Activated CD4-positive, alpha-beta T cell treated with anti-CD3 and anti-CD28 coated beads, Interleukin-2, amount 50 U/mL, for 1 hour (primary cell): ENCODE measurements at places on chromosomes 7 and 10.

GRCh38 chr10:114394531-114394930, 9.8 kb downstream of the AFAP1L2 start:
- no peak for DNase-seq

- no peak for DNase-seq
Observed at GRCh38 chr10:103181244-103181643, 11.8 kb downstream of the NT5C2 start.

- DNase-seq = no peak
Observed at GRCh38 chr10:117996709-117997108, 50.0 kb downstream of the RAB11FIP2 start.

- no peak for DNase-seq
Observed at GRCh38 chr10:86922553-86922961, 34.9 kb downstream of the MMRN2 start.

DNA sequence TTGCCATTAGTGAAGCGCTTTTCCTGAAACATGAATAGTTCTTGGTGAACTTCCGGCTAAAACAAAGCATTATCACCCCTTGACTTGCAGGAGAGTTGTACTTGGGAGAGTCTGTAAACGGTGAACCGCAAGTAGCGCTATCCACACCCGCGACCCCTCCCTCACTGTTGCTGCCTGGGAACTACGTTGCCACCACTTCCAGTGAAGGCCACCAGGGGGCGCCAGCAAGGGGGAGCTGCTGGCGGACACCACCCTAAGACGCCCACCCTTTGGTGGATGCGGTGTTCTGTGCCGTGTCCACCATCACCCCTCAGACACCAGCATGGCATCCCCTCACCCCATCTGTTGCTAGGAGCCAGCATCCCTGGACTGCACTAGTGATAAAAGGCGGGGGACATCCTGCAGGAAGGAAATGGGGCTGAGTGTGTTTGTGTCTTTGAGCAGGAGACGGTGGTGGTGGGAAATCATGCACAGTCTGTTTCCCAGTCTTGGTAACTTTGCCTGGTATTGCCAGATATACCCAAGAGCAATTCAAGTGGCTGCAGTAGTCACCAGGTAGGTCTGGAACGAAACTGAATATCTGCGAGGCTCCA, 298.2 kb downstream of the FRMD4A start:
- DNase-seq = peak; percentile 41

DNA sequence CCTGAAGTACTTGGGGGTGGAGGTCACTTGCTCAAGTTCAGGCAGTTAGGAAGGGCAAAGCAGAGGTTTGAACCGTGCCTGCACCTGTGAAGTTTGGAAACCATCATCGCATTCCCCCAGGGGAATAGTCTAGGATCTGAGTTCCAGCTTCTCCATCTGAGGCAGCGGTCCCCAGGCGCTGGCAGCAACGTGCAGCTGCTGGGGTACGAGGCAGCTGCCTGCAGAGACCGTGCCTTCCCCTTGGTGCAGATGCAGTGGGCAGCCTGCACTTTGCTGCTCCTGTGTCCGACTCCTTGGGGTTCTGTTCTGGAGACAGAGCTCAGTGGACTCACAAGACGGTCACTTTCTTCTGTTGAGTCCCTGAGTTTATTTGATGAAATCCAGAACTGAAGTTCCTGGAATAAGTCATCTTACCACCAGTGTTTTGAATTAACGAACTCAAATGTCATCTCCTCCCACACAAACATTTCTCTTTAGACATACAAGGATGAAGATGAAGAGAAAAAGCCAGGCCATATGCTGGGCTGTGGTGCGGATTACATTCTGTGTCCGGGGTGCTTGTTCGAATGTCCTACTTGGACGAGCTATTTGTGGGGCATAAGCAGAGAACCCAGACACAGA, 19.9 kb upstream of the GIMAP8 start:
- no peak for DNase-seq

DNA sequence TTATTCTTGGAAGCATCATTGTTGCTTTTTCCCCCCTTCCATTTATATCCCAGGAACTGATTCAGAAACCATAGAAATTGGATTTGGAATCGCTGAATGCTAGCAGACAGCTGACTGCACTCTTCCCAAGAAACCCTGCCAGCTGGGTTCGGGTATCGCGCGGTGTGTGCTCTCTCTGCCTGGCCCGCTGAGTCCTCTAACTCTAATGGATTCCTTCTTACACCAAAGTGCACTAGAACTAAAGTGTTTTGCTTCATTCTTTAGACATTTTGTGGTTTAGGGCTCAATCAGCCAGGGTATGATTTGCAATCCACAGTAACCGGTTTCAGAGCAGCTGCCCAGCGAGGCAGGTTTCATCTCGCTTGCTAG, 92.2 kb downstream of the EGFR start:
- no peak for DNase-seq

DNA sequence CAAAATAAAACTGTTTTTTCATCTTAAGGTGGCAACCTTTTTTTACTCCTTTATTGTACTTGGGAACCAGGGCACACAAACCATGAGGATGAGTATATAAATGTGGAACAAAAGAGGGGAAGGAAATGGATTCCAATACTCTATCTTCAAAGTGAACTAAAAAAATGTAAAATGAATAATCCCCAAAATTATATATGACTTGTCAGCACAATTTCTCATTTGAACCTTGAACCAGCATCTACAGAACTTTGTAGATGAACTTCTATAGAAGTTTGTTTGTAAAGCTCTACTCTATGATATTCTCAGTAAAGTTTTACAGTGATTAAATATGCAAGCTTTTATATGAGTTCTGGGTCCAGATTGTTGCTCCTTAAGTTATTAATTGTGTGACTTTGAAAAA, 218.2 kb upstream of the ETV1 start:
- no peak for DNase-seq

DNA sequence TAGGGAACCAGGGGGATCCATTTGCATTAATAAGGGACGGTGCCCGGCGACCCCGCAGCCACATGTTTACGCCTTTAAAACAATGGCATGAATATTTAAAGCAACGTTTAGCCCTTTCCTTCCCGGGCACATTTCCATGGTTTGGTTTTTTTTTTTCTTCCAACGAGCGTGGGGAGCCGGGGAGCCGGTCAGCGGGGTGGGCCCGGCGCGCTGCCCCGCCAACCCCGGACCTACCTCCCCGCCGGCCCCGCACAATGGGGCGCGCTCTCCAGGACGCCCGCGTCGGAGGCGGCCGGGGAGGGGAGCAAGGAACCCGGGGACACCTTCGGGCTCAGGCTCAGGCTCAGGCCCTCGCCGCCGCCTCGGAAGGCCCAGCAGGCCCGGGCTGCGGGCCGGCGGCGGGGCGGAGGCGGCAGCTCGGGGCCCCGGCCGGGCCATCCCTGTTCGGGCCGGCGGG, 1.0 kb downstream of the SEPHS1 start:
- no peak for DNase-seq
